ENCODE measurements at places on chromosomes 12 and 14.

GRCh38 chr12:114625294-114625851, 58.6 kb downstream of the TBX3 start:
- DNase-seq: peak; percentile 32

DNA sequence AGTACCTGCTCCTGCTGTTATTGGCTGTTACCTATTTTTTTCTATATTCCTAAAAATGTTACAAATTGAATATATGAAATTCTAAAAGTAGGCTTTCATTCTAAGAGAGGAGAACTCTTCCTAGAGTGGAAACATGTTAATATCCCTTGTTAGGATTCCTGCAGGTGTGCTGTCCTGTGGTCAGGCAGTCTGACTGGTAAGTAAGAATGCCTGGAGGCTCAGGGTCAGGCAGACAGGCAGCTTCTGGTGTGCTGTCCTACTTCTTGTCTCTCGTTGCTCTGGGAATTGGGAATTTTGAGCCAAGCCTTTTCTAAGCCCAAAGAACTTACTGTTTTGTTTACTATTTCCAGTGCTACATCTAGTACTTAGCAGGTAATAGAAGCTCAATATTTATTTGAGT, 10.3 kb downstream of the PPHLN1 start:
- DNase-seq: no peak

- no peak for DNase-seq
Measured at GRCh38 chr12:124377981-124378509, 83.2 kb downstream of the RFLNA start.

GRCh38 chr12:3420693-3421092, 70.3 kb upstream of the PRMT8 start:
- no peak for DNase-seq

DNA sequence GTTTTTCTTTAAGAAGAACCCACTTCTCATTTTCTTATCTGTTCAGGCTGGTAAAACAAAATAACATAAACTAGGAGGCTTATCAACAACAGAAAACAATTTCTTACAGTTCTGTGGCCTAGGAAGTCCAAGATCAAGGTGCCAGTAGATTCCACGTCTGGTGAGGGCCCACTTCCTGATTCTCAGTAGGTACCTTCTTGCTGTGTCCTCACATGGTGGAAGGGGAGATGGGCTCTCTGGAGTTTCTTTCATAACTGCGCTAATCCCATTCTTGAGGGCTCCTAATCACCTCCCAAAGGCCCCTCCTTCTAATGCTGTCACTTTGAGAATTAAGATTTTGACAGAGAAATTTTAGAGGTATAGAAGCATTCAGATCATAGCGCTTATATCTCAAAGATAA, 33.4 kb downstream of the TXNRD1 start:
- DNase-seq: no peak

DNA sequence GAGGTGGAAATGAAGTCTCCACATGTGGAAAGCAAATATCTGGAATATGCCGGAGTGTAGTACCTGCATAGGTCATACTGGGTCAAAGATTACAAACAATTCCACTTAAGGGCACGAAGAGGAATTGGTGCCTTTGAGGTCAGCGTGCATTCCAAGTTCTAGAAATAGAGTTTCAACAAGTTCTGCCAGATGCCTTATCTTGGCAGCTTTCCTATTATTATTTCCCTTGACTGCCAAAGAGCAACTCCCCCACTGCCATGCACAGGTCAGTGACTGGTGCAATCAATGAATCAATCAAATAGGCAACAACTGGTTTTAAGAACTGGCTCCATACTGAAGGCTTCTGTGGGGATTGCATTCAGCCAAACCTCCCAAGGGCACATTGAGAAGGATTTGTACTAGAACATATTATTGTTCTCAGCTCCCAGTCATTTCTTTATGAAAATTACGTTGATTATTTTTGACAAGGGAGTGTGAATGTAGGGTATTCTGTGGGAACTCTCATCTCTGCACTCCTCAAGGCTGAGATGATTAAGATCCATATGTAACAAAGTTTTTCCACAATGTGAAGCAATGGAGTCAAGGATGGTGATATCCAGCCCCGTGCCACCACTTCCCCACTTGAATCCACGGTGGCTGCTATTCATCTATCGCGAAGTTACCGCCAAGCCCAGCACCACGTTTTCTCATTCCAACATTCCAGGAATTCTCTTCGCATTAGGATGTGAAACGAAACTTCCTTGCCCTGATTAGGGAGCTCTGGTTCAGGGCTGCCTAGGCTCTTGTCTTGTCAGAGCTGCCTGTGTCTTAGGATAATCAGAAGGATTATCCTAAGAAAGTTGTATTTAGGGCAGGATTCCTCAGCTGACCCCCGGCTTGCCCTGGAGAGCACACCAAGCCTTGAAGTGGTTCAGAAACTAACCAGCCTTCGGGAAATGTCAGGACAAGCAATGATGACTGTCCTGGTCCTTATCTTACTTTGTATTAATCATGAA, 115.1 kb upstream of the PCED1B start:
- DNase-seq: no peak

GRCh38 chr12:121444842-121445202, 44.9 kb downstream of the RNF34 start:
- no peak for DNase-seq

GRCh38 chr12:58794859-58795258, 125.4 kb downstream of the LRIG3 start:
- DNase-seq: no peak

DNA sequence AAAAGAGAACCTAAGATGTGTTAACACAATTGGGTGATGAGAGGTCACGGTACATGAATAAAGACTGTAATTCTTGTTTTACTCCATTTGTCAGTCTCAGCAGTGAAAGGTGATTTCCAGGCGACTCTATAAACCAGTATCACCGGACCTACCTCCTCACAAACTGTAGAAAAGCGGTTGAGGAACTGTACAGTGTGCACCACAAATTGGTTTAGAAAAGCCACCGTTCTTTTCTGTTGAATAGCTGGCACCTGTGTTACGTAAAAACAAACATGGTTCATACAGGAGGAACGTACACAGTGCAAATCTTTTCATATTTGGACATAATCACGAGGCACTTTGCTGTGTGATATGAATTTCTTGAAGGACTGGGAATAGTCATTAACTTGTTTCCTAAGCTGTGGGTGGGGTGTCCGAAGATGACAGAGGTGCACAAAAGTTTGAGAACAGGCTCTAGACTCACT, 663 bp downstream of the WASHC3 start:
- no peak for DNase-seq

GRCh38 chr12:57166971-57167371, 19.6 kb upstream of the LRP1-AS start:
- DNase-seq: peak; percentile 73

DNA sequence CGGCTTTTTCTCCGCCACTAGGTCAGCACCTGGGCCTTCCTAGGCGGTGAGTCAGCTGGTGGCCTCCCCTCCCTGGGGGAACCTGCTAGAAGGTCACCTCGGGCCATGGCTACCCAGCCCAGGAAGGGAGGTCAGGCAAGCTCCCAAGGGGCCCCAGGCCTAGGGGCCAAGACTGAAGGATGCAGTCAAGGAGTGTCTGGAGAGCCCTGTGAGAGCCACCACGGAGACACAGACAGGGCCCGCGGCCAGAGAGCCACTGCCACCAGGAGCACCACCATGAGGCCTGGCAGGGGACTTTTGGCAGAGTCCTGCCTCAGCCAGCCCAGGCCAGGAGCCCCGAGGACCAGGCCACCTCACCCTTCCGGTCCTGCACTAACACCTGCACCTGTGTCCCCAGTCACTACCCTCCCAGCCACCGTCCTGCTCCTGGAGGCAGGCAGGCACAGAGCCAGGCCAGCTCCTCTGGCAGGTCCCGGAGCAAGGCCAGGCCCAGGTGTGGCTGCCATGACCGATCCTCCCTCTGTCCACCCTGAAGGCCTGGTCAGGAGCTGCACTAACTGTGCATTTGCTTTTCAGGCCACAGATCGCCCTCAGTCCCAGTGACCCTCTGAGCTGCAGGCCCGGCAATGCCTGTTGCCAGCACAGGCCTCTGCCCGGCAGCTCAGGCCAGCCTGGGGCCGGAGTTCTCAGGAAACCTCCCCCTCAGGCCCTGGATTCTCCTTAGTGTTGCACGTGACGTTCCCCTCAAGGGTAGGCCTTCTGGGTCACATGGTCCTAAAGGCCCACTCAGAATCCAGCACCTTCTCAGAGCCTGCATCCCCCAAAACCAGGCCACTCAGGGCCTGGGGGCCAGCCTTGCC, 6.9 kb downstream of the PHETA1 start:
- no peak for DNase-seq

DNA sequence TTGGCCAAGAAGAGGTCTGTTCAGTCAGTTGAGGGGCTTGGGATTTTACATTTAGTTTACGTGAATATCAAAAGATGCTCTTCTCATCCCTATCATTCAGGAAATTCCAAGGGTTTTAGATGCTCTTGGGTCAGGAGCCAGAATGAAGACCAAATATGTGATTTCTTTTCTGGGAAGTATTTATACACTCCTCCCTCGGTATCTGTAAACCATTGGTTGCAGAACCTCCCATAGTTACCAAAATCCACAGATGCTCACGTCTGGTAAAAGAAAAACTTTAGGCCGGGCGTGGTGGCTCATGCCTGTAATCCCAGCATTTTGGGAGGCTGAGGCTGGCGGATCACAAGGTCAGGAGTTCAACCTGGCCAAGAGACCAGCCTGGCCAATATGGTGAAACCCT, 75.9 kb downstream of the TNFAIP2 start:
- DNase-seq: no peak

GRCh38 chr12:62272936-62273552, 12.8 kb downstream of the USP15 start:
- DNase-seq: no peak

DNA sequence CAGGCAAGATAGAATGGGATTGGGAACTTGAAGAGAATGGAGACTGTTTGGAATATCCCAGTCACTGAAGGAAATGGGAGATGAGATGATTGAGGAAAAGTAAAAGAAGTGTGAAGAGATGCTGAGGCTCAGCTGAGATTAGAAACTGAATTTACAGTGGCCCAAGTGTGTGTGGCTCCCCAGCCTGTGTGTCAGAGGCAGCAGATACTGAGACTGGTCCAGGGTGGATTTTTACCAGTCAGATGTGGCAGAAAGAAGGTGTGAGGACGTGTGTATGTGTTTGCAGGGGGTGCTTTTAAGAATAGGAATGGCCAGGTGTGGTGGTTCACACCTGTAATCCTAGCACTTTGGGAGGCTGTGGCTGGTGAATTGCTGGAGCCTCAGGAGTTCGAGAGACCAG, 42.9 kb downstream of the PRKCH start:
- no peak for DNase-seq

GRCh38 chr12:28171356-28172060, 18.7 kb upstream of the CCDC91 start:
- no peak for DNase-seq

- DNase-seq: no peak
Measured at GRCh38 chr12:106767954-106768822, 6.3 kb upstream of the RIC8B start.

DNA sequence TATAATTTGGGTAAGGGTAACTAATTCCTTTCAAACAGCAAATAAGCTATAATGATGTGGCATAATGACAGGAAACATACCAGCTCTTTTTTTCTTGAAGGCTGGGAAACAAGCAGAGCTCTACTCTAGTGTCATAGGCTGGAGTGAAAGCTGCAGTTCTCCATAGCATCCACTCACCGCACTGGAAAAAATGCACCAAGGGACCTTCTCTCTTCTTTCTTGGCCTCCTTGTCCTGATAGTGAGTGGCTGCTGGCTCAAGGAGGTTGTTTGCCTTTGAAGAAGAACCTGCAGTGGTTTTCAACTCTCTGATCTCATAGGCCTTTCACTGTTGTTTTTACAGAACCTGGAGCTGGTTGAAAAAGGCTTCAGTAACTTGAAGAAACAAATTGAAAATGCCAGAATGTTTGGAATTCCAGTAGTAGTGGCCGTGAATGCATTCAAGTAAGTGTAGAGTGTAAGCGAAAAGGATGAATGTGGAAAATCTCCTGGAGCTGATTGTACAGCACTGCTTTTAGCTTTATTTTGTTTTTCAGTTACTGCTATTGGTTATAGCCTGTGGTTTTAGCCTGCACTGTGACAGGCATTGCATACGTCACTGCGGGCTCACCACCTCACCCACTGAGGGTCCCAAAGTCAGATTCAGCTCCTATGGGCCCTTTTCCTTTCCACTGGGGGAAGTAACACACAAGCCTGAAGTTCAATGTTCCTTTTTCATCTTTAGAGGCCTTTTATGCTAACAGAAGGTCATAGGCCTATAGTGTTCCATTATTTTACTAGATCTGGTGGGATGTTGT, 17.2 kb upstream of the AKAP5 start:
- no peak for DNase-seq

- DNase-seq: no peak
Measured at GRCh38 chr14:90616881-90617280, 199.3 kb downstream of the TTC7B start.

DNA sequence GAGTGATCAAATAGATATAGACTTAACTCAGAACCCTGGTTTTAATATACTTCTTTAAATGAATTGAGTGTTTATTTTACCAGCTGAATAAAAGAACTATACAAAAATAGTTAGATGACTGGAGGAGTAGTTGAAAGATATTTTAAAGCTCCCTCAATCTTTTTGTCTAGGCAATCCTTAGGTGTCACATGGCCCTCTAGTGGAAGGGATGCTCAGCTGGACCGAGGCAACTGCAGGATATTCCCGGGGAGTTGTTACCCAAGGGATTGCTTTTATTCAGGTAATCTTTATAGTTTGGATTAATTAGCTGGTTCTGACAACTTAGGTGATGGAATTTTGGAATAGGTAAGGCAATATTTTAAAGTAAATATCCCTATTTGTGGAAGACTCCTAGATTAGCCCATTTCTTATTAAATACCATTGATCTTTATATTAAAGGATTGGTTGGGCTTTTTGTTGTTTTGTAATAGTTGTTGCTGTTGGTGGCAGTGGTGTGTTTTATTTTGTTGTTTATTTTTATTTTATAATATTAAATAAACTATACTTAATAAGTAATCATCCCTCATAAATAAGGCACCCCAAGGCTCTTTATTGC, 57.1 kb downstream of the ZDHHC17 start:
- no peak for DNase-seq

DNA sequence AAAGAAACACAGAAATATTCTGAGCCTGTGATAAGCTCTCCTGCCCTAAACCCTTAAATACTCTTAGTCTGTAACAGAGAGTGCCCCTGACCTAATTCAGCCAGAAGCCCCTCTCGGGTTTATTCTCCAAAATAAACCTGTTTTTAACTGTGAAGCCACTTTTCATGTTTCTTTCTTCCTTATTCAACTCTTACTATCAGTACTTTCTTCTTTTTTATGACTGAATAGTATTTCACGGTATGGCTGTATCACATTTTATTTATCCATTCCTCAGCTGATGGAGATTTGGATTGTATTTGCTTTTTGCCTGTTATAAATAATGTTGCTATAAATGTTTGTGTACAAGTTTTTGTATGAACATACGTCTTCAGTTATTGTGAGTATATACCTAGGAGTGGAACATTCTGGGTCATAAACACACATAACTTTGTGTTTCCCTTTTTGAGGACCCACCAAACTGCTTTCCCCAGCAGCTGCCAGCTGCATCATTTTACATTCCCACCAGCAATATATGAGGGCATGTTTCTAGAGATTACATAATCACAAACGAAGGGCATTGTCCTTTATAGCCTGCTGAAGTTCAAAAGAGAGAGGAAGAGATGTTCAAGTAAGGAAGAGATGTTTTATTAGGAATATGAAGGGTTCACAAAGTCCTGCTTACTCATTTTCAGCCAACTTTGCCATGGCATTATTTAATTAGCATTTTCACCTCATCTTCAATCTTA, 199.4 kb upstream of the NUDT4 start:
- DNase-seq: no peak

- no peak for DNase-seq
Measured at GRCh38 chr14:92675421-92675820, 73.0 kb downstream of the LGMN start.
